ENCODE measurements at places on chromosomes 6 and 20.

DNA sequence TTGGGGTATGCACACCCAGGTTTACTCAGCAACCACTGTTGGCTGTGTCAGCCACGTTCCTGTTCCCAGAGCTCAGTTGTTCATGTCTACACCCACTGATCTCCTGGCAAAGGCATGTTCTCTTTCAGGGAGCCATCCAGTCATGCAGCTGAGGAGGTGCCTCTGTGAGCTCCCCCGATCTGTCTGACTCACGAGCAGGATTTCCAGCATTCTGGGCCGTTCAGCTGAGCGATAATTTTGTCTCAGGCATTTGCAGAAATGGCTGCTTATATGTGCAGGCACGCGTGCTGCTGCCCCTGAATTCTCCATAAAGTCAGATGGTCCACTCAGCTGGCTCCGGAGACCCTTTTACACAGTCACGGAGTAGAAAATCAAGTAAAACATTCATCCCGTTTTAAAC is 78.4 kb upstream of the IYD start:
- DNase-seq = no peak

GRCh38 chr6:33589731-33590530 is 9.9 kb upstream of the BAK1 start:
- peak; percentile 65 for DNase-seq

DNA sequence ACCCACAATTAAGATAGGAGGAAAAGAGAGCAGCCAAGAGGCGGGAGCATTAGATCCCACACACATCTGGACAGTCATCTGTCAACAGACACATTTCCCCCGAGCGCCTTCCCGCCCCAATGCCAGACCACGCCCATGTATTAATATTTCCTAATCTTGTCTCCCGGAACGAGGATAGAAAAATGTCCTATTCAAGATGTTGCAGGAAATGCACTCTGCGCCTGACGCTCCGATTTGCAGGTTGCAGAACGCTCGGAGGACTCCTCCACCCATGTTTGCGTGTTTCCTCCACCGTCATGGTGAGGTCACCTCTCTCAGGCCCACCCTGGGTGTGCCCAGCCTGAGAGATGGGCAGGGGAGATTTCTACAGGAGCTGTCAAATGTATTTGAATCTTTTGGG is 215.2 kb downstream of the TAF4 start:
- no peak for DNase-seq

- DNase-seq = peak; percentile 64
Measured at GRCh38 chr20:62675156-62675876, 33.0 kb downstream of the SLCO4A1 start.

DNA sequence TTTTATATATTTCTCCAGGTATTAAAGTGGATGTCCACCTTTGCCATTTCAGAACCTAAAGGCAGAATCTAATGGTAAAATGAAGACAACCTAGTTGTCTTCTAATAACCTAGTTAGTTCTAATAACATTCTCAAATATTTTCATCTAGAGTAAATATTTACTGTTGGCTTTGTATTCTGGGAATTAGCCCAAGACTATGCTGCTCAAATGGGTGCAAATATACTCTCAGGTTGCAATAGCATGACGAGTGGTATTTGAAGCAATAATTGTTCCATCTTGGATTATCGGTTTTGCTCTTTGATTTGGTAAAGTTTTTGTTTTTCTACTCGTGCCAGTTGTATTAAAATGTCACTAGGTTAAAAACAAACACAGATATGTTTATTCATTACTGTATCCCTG is 21.0 kb upstream of the RSPH4A start:
- DNase-seq = no peak

GRCh38 chr6:169229615-169230321 is 23.9 kb downstream of the THBS2 start:
- no peak for DNase-seq

- no peak for DNase-seq
Measured at GRCh38 chr6:146912730-146913685, 291.2 kb upstream of the STXBP5 start.

DNA sequence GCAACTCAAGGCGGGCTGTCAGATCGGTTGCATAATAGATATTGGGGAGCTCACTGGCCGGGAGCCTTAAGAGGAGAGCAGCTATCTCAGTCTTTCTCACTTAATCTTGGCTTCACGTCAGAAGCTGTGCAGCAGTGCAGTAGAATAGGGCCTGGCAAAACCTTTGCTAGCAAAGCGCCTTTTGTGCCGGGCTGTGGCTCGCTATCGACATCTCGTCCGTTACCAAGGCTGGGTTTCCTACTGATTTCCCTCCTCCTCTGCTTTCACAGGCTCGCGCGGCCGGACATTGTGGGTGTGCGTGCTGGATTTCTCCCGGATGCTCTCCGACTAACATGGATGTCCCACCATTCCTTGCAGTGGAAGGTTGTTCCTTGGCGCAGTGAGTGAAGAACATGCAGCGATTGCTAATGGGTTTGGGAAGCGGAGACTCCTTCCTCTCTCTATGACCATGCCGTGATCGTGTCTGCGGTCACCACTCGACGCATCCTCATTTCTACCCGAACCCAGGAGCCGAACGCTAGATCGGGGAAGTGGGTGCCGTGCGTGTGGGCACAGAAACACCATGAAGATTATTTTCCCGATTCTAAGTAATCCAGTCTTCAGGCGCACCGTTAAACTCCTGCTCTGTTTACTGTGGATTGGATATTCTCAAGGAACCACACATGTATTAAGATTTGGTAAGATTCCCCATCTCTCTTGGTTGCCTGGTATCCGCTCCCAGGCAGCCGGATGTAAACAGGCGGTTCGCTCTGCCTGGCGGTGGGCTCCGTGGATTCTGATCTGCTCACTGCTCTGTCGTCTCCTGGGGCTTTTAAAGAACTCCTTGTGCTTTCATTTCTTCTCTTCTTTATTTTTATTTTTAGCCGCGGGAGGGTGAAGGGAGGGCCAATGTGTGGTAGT is 5.5 kb downstream of the GRIK2 start:
- DNase-seq = peak; percentile 82

DNA sequence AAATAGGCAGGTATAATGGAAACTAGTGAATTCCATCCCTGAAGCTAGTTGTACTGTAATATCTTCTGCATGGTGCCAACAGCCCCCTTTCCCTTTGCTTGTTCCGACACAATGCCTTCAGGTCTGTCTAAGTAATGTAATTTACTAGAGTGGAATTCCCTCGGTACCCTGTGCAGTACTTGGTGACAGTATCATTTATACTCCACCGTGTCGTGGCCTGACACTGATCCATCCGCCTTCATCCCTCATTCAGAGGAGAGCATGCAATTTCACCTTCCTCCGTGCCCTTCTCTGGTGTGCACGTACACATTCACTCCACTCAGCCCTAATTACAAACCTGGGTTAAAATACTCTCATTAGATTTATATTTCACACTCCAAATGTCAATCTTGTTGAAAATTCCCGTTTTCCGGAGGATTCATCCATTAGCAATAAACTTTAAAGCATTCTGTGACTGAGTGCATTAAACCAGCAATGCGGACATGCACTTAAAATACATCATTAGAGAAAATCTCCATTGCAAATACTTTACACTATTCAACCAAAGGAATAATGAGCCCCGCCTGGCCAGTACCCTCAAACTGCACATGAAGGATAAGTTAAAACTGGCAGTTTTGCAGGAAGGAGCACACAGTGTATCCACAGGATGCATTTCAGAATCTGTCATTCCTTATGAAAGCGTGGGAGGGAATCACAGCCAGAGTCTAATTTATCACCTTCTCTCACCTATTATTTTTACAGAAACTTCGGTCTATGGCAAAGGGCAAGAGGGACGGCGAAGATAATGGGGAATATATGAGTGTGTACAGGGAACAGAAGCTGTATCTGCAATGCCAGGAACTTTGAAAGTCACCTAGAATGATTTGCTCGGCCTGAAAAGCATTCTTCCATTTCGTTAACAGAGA is 182.5 kb downstream of the GJA10 start:
- no peak for DNase-seq

DNA sequence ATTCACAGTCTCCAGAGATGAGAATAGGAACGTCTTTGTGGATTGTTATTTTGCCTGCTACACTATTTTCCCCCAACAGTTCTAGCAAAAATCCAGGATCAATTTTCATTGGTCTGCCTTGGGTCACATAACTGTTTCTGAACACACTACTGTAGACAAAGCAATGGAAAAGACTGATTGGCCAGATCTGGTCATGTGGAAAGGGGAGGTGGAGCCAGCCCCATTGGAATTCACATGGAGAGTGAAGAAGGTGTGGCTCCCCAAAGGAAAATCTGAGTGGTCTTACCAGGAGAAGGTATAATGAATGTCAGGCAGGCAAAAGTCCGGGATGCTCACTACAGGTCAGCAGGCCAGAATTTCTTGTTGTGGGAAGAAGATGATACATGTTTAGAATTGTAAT is 9.5 kb upstream of the TP53RK start:
- no peak for DNase-seq

DNA sequence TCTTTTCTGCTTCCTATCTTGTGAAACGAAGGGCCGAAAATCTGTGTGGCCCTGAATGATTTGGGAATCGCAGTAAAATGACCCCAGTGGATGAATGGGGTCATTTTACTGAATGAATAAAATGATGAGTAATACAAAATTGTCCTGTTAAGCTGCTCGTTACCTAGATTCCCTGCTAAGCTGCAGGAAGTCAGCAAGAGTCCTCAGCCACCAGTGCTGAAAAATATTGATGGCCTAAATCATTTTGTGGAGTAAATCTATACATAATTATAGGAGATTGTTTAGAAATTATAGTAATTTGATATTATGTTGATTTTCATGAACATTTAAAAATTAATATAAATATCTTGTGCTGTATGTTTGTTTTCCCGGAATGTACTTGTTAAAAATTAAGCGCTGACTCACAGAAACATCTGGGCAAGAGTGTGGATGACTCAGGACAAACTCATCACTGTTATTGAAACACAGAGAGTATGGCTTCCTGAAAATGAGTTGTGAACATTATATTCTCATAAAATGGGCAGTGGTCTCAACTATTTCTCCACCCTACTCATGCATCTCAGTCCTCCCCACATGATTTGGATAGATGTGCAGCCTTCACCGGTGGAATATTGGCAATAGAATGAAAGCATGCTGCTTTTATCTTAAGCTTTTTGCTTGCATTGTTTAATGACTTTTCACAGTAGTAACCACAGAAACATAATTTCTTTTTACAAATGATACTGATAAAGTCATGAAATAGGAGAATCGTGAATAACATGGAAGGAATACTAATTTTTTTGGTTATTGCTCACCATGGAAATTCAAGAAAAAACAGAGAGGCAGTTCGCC is 36.2 kb upstream of the RGS17 start:
- no peak for DNase-seq

DNA sequence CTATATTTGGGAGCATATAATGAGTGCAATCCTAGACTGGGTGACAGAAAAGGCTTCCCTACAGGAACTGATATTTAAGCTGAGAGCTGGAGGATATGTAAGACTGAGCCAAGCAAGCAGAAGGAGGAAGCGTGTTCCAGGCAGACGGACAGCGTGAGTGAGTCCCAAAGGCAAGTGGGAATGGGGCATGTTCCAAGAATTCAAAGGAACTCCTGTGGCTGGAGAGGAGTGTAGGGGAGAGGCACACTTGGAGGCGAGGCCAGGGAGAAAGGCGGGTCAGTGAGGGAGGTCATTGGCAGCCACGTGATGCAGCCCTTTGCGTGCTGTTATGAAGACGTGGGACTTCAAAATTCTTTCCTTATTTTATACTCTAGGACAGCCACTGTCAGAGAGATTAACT is 27.9 kb upstream of the SGK1 start:
- no peak for DNase-seq

GRCh38 chr20:63452821-63453523 is 19.5 kb downstream of the KCNQ2 start:
- peak; percentile 88 for DNase-seq

DNA sequence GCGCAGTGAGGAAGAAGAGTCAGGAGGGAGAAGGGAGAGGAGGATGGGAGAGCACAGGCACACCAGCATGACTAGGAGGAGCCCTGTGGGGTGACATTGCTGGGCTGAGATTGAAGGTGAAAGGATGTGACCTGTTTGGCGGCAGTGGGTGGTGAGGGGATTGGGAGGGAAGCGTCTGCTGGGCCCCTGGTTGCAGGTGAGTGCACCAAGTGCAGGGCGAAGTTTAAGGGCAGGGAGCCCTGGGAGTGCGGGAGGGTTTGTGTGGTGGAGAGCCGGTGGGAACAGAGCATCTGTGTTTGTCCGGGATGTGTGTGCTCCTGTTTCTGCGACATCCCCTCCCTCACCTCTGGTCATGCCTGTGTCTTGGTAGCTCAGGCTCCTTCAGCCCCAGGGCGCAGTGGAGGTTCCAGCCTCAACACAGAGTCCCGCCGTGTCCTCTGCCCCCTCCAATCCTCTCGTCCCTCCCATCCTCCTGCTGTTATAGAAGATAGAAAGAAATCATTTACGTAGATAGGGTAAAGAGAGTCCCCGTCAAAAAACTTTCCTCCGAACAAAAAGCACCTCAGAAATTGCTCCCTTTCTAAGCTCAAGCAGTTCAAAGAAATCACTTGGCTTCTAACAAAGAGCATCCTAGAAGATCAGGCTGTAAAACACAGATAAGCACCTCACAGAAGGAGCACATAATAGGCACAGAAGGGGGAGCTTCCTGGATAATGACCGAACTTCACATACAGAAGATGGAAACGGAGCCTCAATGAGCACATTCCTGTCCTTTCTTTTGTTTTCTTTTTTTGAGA is 25.0 kb downstream of the ULBP1 start:
- DNase-seq = no peak

DNA sequence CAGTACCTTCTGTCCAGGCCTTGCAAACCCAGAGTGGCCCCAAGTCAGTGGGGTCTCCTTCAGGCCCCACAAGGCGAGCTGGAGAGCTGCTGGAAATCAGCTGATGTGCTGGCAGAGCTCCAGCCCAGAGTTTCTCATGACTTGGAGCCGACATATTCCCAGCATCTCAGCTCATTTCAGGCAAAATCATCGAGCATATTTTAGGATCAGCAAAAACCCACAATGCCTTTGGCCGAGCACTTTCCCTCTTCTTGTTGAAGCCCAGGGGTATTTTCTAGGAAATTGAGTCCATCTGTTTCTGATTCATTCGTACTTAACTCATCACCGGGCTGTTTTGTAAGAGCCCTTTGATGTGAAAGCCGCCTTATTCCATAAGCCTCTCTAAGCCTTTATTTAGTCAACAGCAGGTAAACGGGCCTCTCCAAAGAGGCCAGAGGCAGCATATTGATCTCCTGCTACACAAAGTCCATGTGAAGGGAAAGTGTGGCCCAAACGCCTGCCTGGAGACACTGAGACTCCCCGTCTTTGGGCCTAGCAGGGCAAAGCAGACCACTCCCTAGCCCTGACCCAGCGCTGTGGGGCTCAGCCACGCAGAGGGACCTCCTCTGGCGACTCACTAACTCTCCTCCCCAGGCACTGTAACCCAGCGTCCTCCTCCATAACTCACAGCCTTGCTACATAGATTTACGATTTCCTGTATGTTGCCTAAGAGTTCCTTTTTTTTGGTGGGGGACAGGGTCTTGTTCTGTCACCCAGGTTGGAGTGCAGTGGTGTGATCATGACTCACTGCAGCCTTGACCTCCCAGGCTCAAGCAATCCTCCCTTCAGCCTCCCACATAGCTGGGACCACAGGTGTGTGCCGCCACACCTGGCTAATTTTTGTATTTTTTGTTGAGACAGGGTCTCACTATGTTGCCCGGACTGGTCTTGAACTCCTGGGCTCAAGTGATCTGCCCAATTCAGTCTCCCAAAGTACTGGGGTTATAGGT is 12.1 kb upstream of the C20orf203 start:
- DNase-seq = no peak

- no peak for DNase-seq
Measured at GRCh38 chr6:40916845-40917244, 122.2 kb downstream of the UNC5CL start.

Measured in BE2C (cell line).